Stimulated activated CD4-positive, alpha-beta T cell treated with anti-CD3 and anti-CD28 coated beads, Interleukin-1b, Interleukin-23, amount 100 ng/mL, for 48 hours (primary cell): ENCODE measurements at places on chromosomes 2 and 18.

DNA sequence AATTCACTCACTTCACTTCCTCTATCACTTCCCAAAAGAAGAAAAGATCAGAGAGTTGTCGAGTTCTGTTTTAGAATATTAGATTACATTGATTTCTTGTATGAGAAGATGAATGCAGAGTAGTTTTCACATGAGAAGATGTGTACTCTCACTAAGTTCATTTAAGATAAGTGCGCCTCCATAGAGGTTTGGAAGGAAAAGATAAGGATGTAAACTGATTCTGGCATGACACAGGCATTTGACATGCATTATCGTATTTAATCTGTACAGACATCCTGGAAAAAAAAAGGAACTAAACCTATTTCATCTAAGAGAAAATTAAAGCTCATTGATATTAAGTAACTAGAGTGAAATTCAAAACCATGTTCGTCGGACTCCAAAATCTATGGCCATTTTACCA, 152.2 kb upstream of the CRIM1 start:
- no peak for DNase-seq

GRCh38 chr2:112154246-112155117, 16.3 kb downstream of the FBLN7 start:
- peak; percentile 32 for DNase-seq

DNA sequence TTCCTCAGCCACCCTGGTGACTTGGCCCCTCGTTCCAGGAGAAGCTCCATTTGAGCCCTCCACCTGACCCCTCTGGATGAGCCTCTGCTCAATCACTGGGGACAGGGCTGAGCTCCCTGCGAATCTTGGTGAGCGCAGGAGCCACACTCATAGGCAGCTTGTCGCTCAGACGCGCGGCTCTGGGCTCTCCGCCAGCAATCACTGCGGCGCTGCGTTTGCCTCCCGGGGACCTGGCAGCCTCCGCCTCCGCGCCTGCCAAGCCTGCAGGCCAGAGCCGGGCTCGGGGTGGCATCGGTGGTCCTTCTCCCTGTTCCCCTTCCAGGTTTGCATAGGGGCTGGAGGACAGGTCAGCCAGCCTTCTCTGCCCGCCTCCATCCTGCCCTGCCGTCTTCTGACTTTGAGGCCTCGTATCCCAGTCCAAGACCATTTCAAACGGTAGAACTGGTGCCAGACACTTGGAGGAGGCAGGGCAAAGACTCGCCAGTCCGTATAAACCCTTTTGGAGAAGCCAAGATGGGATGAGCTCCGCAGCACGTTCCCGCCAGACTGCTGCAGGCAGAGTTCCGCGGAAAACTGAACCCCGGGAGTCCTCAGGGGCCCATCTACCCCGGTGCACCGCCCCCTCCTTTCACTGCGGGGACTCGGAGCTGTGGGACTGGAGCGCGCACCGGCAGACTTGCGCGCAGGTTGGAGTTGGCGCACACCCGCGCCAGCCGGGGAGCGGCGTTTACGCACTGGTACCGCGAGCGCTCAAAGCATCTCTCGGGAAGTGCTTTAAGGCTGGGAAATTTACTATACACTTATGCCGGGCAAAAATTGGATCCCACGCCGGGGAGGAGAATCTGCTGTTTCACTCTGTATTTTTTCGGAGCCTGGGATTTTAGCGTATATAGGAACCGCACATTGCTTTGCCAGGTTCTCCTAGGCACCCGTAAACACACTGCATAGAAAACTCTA, 1.1 kb upstream of the TACR1 start:
- DNase-seq, result no peak

DNA sequence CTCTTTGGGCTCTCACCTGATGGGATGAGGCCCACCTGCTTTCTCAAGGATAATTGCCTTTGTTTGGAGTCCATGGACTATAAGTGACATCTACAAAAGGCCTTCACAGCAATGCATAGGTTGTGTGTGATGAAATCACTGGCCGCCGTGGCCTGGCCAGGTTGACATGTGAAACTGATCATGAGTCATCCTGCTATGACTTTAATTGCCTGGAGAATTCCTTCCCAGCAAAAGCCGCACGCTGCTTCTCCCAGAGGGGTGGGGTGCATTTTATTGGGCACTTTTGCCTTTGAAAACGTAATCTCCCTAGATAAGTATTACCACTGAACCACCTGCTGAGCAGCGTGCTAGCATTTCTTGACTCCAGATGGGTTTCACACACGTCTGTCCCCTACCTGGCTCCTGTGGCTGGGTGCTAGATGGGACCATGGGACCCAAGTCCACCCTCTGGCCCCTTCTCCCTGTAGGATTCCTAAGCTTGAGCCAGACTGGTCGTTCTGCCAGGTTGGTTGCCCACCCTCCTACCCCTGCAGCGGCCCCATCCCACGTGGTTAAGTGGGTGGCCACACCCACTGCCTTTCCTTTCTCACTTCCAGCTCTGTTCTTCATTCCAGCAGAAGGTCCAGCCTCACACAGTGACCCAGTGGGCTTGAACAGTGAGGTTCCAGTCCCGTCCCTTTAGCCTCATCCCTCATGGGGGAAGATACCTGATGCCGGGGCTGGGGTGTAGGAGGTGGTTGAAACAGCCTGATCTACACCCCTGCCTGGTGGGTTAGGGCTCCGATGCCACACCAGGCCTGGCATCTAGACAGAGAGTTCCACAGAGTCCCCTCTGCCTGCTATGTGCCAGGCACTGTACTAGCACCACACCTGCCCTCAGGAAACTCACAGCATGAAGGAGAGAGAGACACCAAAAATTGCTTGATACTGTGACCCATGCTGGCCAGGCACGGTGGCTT, 89.6 kb downstream of the GBX2 start:
- no peak for DNase-seq

GRCh38 chr2:98296440-98296839, 49.8 kb upstream of the CNGA3 start:
- DNase-seq, result no peak

- DNase-seq, result no peak
These were observed 41.4 kb downstream of the AOX1 start for GRCh38 chr2:200627110-200627770.

DNA sequence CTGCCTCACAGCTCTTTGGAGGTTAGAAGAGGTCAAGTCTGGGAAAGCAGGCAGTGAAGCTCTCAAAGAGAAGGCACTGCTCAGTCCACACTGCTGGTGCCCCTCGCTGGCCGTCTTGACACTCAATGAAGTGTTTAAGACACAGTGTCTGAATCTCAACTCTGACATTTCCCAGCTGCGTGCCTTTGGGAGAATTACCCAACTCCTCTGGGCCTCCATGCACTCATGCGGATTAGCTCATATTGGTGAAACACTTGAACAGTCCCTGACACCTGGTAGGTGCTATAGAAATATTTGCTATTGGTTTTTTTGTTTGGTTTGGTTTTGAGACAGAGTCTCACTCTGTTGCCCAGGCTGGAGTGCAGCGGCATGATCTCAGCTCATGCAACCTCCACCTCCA, 281.0 kb downstream of the SRBD1 start:
- DNase-seq, result no peak
